Kidney epithelial cell (primary cell): ENCODE measurements at places on chromosomes 6 and 20. TPM values are rescaled to one million over a fixed set of nuclear protein-coding genes. Genes with fewer than 3 reads are reported as not detected.

Gene PSMB9
- total RNA-seq, result 23.0 and 24.6 TPM in 2 replicates

Gene EYA2
- total RNA-seq, result not detected in 2 replicates

Gene GRM4
- total RNA-seq, result 0.41 TPM in 1 of 2 replicates, not detected in the other

Gene EYS
- total RNA-seq, result not detected in 2 replicates

Gene CLPSL2
- not detected in 2 replicates for total RNA-seq

Gene SOBP
- total RNA-seq, result 1.2 and 1.8 TPM in 2 replicates

Gene NRN1
- 0.34 and 3.1 TPM in 2 replicates for total RNA-seq

Gene FOXQ1
- total RNA-seq, result 6.8 and 6.9 TPM in 2 replicates
